NCI-H1092 treated with DMSO at 0.1 percent for 48 hours (cell line): ENCODE measurements at places on chromosomes 4 and X.

- peak; percentile 85 for DNase-seq
These were observed 34.4 kb downstream of the SLAIN2 start for GRCh38 chr4:48375651-48376304.

- DNase-seq = no peak
These were observed 750.5 kb upstream of the POU3F4 start for GRCh38 chrX:82757614-82758013.

- no peak for DNase-seq
These were observed 1012.2 kb downstream of the PCDH19 start for GRCh38 chrX:99397879-99398278.

DNA sequence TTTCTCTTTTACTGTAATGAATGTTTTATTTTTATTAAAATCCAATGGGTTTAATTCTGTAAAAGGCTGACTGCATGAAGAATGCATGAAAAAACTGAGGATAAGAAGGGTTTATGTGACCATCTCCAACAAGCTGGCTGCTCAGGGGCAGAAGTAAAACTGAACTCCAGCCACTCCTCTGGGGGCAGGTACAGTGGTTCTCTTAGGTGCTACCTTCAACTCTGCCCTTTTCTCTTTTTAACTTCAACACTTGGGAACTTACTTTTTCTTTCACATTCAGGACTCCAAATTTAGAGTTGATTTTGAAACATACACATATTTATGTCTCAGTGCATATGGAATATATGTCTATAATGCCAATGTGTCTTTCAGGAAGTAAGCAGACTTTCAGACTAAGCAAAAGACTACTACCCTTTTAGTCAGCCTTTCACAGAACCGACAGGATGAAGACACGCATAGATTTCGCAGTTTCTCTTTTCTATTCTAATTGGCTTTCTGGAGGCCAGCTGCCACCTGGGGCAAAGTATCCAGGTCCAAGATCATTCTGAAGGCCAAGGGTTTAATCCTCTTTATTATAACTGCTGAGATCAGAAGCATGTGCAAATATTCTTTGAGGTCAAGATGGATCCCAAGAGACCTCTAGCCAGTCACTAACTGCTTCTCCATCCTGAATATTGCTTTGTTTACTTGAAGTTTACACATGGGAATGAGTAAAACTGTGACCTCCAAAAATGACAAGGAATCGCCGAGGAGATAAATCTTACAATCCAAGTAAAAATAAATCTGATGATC is 30.7 kb downstream of the HS3ST1 start:
- DNase-seq = no peak

DNA sequence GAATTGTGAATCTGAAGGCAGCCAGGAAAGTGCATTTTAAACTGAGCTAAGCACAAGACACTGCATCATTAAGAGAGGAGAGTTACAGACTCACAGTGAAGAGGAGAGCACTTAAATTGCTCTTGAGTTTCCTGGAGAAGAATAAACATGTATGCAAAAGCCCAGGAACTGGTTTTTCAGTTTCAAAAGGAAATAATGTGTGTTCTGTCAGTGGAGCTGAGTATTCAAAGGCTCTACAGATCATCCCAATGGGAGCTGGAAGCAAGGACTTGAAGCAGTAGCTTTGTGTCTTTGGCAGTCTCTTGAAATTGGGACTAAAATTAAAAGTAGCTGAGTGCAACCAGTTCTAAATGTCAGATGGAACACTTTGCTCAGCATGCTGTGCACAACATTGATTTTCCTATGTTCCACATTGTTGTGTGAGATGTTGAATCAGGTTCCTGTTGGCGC is 147.5 kb upstream of the ANK2 start:
- DNase-seq = no peak

DNA sequence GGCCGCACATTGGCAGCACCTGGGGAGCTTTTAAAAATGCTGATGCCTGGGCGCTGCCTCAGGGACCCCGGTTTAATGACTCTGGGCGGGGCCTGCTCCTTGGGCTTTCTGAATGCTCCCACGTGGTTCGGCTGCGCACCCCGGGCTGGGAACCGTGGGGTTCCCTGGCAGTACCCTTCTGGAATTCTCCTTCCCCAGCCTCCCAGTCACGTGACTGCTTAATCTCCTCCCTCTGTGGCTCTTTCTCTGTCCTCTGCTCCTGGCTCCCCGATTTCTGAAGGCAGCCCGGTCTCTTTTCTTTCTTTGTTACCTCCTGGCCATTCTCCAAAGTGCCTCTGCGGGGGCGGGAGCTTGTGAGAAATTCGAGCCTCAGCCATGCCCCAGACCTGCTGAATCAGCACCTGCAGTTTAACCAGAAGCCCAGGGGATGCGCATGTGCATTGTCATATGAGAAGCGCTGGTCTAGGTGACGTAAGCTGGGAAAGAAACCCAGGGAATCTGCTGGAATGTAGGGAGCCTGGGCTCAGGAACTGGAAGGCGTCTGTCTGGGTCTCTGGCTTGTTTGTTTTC is 16.6 kb downstream of the CLCN4 start:
- no peak for DNase-seq

DNA sequence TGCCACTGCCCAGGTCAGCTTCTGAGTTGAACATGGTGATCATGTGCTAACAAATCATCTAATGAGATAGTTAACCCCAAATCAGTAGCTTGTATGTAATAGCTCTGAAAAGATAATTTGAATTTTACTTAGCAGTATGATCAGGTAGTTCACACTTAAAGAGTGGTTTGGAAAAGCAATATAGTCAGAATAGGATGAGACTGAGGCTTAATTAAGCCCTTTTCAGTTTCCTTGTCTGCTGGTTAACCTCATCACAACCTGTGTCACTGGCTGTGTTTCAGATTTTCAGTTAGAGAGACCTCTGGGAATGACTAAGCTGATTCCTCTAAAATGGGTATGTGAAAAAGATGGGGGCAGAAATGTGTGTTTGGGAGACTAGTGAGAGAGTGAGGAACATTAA is 38.1 kb downstream of the GPR174 start:
- no peak for DNase-seq

GRCh38 chr4:125135652-125136051 is 179.1 kb upstream of the FAT4 start:
- no peak for DNase-seq

DNA sequence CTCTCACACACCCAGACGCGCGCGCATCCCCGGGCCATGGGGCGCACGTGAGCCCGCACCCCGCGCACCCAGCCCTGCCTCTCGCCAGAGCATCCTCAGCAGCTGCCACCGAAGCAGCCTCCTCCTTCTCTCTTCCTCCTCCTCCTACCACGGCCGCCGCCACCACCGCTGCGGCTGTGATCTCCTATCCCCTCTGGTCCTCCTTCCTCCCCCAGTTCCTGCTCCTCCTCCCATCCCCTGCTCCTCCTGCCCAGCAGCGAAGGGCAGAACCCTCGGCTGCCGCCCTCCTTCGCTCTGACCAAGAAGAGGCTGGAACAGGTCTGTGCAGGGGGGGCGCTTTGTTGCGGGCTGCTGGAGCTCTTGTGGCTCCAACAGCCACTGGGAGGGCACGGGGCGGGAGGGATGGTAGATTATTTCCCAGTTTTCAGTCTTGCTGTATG is 148.7 kb upstream of the CHRDL1 start:
- DNase-seq = peak; percentile 69

- no peak for DNase-seq
These were observed 76.9 kb downstream of the CAMK2D start for GRCh38 chr4:113684534-113685091.

DNA sequence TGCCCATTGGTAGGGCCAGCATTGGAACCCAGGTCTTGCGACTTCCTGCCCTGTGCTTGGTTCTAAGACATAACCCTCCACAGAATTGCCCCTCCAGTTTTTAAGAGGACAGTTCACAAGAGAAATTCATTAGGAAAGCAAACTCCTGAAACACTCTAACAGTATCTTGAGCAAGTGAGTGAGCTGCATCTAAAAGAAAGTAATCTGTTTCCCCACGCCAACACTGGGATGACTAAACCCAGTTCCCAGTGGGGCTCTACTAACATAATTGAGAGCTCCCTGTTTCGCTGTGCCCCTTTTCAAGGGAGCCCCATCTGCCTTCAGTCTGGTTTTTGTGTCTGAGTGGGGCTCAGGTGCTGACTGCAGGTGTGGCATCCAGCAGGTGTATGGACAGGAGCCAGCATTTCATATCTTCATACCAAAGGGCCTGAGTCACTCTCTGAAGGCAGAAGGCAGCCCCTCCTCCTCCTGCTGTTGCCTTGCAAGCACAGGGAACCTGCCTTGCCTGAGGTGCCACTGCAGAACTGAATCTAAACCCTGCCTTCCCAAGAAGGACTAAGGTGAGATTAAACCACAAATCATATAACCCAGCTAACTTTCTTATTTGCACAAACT is 8.0 kb downstream of the AMOT start:
- DNase-seq = no peak

DNA sequence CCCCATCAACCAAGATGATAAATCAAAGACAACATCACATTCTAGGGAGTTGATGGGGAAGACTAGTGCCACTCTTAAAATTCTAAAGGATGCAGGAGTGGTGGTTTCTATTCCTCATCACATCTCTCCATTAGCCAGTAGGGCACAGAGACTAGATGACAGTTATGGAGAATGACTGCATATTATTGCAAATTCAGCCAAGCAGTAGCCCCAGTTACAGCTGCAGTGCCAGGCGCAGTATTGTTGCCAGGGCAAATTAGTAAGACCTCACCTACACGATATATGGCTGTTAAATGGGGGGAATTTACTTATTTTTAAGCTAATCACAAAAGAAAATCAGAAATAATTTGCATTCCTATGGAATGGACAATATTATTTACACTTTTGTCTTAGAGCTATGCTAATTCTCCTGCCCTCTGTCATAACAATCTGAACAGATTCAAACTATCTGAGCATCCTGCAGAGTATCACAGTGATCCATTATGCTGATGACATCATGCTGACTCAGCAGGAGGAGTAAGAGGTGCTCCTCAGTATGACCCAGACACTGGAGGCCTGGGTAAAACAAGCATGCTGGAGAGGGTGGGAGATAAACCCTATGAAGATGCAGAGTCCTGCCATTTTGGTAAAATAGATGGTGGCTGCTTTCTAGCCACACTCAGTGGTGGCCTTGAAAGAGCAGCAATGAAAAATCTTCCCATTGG is 24.7 kb downstream of the ETNPPL start:
- no peak for DNase-seq

GRCh38 chr4:148259841-148260240 is 182.4 kb downstream of the NR3C2 start:
- no peak for DNase-seq

DNA sequence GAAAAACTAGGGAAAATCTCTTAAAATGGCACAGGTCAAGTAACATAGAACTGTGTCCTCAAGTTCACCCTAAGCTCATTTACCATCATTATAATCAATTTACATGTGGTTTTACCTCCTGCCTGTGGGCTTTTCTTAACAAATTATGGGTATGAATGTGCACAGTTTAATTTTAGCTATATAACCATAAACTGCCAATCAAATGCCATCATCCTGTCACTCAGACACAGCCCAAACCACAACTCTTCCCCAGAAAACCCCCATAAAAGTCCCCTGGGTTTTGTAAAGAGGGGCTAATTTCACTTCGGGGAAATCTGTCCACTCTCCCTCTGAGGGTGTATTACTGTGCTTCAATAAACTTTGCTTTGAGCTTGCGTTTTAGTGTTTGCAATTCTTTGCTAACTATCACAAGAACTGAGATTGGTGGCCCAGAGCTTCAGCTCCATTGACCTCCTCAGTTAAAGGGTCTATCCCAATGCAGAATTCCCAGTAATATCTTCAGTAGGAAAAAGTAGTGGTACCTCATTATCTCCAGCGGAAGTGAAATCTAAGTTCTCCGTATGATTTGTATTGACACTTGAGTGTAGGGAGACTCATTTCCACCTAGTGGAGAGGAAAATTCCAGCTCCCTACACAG is 394.6 kb downstream of the SPOCK3 start:
- DNase-seq = no peak

DNA sequence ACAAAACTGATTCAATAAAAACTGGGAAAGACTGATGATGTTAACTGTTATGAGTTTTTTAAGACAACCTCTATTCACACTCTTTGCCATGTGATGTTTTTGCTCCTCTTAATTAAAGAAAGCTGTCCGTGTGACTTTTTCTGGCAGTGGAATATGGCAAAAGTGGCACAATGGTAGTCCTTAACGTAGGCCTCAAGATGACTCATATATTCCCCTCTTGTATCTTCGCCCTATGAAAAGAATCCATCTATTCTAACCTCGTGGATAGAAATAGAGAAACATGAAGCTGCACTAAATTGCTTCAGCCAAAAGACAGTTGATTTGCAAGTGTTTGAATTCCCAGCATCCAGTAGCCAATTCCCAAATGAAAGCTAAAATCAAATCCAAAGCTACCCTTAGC is 603.8 kb upstream of the PCDH7 start:
- DNase-seq = no peak

DNA sequence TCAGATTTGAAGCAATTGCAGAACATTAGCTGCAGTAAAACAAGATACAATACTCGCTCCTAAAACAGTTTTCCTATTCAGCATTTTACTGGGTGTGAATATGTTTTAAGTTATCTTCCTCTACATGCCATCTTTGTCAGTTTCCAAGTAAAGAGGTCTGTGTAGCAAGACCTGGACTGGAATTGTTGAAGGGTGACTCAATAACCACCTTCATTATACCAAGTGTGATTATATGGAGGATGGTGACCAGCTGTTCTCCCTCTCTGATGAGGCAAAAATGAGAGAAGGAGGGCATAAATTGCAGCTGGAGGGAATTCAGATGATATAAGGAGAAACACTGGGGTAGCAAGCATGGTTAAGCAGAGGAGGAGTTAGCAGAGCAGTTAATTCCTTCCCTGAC is 922.1 kb upstream of the SLIT2 start:
- DNase-seq = no peak

DNA sequence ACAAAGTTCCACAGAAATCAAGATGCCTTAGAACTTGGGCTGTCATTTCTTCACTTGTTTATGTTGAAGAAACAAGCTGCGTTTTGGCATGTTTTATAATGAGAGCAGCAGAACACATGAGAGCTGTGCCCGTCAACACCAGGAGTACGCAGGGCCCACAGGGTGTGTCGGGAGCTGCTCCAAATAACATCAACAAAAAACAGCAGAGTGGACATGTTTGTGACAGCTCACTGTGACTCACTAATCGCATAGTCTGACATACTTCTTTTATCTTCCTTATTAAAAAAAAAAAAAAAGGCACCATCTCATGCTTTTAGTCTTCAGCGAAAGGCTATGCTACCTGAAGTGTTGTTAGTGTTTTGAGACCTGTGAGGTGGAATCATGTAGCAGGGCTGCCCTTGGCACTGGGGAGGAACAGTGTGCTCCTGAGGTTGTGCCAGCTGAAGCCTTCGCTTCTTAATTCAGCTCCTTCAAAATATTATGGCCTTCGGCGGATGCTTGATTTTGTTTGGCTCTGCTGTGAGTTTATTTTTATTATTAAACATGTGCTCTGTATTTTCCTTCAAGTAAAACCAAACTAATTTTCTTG is 32.8 kb downstream of the FHDC1 start:
- DNase-seq = no peak
